D721Med (cell line): ENCODE measurements at places on chromosomes 1 and 21.

- DNase-seq: no peak
Measured at GRCh38 chr1:209398313-209398991, 185.1 kb upstream of the CAMK1G start.

- DNase-seq: no peak
Measured at GRCh38 chr1:175367896-175368295, 175.3 kb upstream of the KIAA0040 start.

GRCh38 chr1:233268389-233269022 is 27.0 kb downstream of the PCNX2 start:
- DNase-seq: no peak

- no peak for DNase-seq
Measured at GRCh38 chr21:26438976-26439375, 134.1 kb downstream of the CYYR1 start.

DNA sequence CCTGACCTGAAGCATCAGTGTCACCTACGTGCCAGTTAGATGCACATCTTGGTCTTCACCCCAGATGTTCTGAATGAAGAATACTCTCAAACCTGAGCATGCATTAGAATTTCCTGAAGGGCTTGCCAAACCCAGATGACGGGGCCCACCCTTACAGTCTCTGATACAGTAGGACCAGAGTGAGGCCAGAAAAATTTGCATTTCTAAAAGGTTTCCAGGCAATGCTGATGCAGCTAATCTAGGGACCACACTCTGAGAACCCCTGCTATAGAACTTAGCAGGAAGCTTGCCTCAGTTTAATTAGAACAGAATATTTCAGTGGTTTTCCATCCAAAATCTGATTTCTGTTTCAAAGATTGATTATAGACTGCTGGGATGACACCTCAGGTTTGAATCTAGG is 9.9 kb upstream of the CTBS start:
- no peak for DNase-seq

GRCh38 chr1:203306965-203307541 is 1.7 kb downstream of the BTG2 start:
- DNase-seq: no peak

DNA sequence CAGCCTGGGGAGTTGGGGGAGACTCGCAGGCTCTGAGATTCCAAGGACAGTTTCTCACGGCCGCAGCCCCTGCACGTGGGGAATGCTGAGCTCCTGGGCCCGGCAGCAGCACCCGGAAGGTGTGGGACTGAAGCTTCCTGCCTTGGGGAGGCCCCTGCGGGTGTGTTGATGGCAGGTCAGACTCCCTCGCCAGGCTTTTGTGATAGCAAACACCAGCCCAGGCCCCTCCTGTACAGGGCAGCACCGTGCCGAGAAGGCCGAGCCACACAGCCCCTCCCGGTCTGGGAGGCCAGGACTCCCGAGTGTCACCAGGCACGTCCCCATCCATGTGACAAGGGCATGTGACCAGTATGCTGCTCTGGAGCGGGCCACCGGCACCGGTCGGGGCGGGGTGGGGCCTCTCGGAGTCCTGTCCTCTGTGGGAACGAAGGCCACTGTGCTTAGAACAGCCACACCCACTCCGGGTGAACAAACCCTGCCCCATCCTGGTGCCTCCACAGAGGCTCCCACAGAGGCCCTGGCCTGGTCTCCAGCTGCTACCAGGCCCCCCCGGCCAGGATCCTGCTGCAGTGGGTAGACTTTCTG is 31.1 kb upstream of the ARHGEF16 start:
- DNase-seq: no peak

GRCh38 chr1:160911441-160911840 is 26.5 kb upstream of the ITLN1 start:
- no peak for DNase-seq

- DNase-seq: no peak
Measured at GRCh38 chr1:179816196-179816960, 61.2 kb downstream of the TOR1AIP2 start.

- no peak for DNase-seq
Measured at GRCh38 chr1:70411360-70411844, 334 bp downstream of the CTH start.

DNA sequence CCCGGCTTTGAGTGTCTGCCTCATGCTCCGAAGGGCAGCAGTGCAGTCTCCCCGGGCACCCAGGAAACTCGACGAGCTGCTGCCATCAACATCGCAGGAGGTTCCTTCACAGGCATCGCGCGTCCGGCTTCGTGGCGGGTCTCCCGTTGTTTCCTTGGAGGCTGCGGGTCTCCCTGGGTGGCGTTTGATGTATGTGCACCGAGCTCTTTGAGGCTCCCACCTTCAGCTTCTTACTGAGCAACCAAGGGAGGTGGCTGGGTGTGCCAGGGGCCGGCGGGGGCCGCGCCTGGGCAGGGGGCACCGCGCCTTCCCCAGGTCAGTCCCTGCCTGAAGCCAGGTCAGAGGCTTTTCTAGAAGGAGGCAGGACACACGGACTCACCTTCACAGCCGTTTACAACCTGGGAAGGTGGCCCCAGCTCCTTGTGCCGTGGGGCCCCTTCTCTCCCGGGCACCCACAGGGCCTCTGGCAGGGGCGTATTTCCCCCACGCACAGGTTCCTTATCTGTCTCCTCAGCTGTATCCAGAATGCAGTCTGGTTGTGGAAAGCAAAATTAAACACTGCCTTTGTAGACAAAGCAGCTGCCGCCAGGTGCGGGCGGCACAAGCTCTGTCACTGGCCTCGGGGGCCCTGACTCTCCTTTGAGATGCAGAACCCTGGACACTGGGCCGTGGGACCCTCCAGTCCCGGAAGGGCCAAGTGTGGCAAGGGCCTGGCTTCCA is 21.7 kb upstream of the PEX10 start:
- DNase-seq: no peak

DNA sequence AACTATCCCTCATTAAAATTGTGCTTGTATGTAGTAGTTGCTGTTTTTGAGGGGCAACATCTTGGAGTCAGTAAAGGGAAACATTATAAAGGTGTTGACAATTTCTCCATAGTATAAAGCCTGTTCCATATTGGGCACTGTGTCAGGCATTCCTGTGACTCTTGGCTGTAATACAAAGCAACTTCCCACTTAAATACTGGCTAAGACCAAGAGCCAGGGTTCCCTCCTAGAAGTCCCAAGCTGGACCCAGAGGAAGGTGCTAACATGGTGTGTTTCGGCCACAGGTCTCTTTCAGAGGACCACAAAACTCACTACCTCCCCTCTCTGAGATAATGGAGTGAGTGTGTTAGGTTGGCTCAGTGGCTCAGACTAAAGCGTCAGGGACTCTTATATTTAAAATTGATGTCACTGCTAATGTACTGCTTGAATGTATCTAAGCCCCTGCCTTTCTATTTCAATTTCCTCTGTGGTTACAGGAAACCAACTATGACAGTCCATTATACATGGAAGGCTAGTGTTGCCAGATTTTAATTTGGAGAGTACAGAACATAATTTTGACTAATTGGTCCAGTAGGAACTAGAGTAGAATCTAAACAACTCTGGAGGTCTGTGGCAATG is 74.7 kb upstream of the RGL1 start:
- DNase-seq: no peak

GRCh38 chr1:150875197-150876118 is 941 bp downstream of the ARNT start:
- no peak for DNase-seq

DNA sequence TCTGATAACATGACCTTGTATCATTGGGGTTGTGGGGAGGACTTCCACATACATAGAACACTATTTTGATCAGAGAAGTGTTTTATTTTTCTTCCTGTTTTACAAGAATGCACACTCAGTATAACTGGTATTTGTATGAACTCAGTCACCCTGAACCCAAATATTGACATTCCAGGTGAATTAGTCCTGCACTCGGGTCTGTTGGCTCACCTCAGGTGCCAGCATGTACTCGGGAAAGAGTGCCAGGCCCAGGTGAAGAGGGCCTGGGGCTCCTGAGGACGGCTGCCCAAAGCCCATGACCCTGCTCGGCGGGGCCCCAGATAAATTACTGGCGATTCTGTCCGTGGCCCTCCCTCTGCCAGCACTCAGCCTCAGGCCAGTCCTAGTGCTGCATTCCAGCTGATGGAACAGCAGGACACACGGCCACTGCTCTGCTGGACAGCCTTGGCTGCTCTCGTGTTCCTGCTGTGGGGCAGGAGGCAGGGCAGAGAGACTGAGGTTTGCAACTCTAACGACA is 75.4 kb upstream of the TMPRSS2 start:
- DNase-seq: no peak

- DNase-seq: no peak
Measured at GRCh38 chr21:34180826-34181359, 107.5 kb downstream of the MRPS6 start.

GRCh38 chr21:40379881-40380810 is 466.8 kb downstream of the DSCAM start:
- DNase-seq: peak; percentile 72

DNA sequence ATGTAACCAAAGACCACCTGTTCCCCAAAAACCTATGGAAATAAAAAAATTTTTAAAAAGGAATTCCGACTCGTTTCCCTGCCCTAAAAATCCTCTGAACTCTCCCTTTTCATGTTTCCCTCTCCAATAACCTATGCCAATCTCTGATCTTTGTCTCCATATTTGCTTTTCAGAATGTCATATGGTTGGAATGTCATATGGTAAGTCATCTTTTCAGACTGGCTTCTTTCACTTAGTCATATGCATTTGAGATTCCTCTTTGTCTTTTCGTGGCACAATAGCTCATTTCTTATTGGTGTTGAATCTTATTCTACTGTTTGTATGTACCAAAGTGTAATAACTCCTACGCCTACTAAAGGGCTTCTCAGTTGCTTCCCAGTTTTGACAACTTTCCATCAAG is 117.5 kb downstream of the BACH1 start:
- no peak for DNase-seq

GRCh38 chr1:171983584-171983983 is 142.3 kb downstream of the DNM3 start:
- DNase-seq: no peak

DNA sequence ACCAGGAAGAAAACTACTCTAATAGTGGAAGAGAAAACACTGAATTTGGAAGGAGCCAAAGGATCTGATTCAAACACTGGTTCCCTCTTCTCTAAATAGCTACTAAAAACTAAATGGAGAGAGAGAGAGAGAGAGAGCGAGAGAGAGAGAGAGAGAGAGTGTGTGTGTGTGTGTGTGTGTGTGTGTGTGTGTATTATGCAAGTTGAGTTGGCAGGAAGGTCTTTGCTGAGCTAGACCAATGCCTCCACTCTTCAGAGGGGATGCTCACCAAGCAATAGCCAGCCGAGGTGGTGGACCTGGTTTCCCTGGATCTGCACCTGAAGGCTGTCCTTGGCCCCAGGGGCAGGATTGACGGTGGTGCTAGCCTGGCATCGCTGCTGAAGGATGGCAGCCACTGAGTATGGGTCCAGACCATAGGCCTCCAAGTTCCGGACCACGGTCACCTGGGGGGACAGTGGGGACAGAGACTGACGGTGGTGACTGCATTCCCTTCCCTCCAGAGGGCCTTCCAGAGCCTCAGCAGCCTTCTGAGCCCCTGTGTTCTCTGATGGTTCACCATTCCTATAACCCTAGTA is 18.8 kb downstream of the EIF2D start:
- no peak for DNase-seq

- DNase-seq: no peak
Measured at GRCh38 chr1:30469426-30469825, 254.0 kb downstream of the MATN1 start.
